Activated T-helper 1 cell treated with anti-CD3 and anti-CD28 coated beads, Interleukin-2, amount 50 U/mL, for 16 hours (primary cell): ENCODE measurements at places on chromosomes 3 and 15.

GRCh38 chr3:42545284-42545900 is 36.4 kb downstream of the SEC22C start:
- DNase-seq: no peak

- DNase-seq: no peak
Measured at GRCh38 chr15:66715720-66716655, 14.0 kb downstream of the SMAD6 start.

DNA sequence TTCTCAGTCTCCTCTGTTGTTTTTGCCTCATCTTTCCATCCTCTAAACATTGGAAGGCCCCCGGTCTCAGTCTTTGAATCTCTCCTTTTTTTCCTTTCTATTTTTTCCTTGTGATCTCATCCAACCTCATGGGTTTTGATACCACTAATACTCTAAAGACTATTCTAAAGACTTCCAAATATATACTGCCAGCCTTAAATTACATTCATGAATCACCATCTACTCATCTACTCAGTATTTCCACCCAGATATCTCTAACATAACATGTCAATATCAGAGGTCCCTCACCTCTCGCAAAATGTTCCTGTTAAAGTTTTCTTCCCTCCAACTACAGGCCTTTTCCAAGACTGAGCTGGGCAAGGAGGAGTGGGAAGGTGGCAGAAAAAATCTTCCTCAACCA is 282.5 kb upstream of the TTC14 start:
- DNase-seq: no peak

DNA sequence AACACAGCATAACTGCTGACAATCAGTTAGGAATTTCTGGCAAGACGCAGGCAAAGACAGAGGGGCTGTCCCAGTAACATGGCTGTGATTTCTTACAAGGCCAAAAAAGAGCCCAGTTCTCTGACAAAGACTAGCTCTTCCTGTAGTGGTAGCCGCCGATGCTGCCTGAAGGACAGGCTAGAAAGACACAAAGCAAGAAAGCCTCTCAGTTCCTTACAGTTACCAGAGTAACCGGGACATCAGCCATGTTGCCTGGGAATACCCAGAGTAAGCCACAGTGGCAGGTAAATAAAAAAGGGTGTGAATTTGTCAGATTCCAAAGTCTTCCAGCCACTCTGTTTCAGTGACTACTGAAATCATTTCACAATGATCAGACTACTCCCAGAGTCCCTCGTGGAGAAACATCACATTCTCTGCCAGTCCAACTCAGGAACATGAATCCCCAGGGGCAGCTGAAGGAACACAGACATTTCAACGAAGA is 493.6 kb upstream of the ADAMTS9 start:
- DNase-seq: no peak

DNA sequence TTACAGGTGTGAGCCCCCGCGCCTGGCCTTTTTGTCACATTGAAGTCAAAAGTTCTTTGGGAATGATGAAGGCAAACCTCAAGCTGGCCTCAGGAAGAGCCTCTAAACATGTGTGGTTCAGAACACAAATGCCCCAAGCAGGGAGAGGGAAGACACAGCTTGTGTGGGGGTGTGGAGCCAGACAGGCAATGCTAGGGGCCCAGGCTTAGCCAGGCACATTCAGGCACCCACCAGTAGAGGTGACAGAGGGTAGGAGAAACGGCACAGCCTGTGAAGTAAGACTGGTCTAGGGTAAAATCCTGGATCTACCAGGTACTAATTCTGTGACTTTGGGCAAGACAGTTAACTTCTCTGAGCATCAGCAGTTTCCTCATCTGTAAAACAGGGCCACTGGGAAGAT is 3.5 kb downstream of the HDC start:
- no peak for DNase-seq

DNA sequence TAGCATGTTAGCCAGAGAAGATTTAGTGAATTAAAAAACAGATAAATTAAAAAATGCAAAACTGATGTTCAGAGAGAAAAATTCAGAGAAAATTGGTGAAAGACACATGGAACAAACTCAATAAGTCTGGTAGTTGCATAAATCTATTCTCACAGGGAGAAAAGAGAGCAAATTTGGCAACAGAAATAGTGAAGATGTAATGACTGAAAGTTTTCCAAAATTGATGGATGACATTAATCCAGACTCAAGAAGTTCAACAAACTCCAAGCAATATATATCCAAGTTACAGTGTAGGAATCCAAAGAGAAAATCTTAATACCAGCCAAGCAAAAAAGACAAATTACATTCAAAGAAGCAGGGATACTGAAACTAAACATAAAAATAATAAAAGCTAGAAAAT is 302.7 kb upstream of the ARPP21 start:
- no peak for DNase-seq

- DNase-seq: no peak
Measured at GRCh38 chr3:46715507-46716175, 2.0 kb downstream of the PRSS50 start.

DNA sequence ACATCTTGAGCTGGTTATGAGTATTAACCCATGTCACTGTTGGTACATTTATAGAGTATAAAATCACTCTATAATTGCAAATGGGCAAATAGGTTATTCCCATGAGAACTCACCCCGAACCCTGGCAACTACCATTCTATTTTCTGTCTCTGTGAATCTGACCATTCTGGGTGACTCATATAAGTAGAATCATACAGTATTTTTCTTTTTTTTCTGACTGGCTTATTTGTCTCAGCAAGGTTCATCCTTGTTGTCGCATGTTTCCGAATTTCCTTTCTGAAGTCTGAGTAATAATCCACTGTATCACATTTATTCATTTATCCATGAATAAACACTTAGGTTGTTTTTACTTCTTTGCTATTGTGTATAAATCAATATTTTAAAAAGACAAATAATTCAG is 59.9 kb upstream of the CHRM5 start:
- no peak for DNase-seq

DNA sequence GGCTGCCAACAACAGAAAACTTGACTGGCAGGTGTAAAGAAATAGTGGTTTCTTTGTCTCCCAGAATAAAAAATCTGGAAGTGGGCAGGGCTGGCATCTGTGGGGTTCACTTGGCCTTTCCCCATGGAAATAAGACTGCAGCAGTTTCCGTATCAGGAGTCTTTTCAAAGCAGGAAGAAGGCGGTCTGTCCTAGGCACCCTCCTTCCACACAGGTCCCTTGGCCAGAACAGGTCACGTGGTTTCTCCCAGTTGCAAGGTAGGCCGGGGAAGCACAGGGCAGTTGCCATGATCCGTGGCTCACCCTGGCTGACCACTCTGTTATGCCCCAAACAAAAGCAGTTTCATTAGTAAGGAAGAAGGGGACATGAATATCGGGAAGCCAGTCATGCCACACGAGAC is 45.4 kb downstream of the ZDHHC19 start:
- DNase-seq: no peak

DNA sequence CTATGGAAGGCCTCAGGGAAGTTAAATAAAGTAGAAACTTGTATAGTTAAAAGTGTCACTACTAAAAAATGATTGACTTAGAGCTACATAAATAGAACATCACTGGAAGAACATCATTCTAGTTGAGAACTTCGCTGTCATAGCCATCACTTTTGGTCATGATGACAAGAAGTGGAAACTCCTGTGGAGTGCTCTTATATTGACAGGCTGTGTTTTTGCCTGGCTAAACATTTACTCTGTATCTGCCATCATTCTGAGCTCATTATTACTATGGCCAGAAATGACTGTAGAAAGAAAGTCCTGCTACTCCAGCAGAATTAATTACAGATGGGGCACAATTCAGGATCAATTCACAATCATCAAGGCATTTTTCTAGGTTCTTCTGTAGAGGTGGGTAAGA is 165.1 kb upstream of the GOLIM4 start:
- DNase-seq: no peak

- no peak for DNase-seq
Measured at GRCh38 chr3:54966979-54967378, 39.1 kb upstream of the LRTM1 start.

DNA sequence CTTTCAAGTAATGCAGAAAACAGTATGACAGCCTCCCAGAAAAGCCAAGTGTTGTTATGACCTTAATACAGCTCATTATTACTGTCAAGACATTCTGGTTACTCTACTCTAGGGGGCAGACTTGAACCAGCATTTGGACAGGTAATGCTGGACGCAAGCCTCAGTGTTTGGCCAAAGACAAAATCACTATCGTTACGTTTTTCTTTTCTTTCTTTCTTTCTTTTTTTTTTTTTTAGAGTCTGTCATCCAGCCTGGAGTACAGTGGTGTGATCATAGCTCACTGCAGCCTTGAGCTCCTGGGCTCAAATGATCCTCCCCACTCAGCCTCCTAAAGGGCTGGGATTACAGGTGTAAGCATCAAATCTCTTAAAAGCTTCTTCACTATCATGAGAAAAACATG is 29.4 kb upstream of the TMEM45A start:
- no peak for DNase-seq

DNA sequence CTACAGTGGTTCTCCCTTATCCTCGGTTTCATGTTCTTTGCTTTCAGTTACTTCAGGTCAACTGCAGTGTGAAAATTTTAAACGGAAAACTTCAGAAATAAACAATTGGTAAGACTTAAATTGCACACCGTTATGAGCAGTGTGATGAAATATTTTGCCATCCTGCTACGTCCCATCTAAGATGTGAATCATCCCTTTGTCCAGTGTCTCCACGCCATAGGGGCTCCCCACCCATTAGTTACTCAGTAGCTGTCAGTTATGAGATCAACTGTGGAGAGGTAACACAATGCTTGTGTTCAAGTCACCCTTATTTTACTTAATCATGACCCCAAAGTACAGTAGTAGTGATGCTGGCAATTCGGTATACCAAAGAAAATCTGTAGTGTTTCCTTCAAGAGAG is 47.4 kb downstream of the TJP1 start:
- DNase-seq: no peak

GRCh38 chr3:12999147-13000140 is 73.8 kb downstream of the IQSEC1 start:
- no peak for DNase-seq

DNA sequence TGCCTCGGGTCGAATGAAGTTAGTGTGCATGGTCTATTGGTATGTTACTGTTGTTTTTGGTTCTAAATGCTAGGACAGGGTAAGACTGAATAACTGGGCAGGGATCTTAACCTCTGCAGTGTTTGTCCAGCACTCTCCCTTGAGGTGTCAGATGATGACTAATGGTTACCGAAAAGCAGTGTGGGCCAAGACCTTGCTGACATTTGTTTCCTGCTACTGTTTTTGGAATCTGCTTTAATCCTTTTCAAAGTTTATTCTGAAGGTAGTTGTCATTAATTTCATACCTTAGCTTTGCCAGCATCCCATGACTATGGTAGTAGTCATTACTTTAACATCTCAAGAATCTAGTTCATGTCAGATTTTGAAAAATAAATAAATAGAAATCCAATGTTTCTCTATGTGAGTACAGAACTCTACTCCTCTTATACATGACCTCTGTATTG is 117.0 kb downstream of the P3H2 start:
- DNase-seq: no peak

- no peak for DNase-seq
Measured at GRCh38 chr3:89223188-89223587, 115.8 kb downstream of the EPHA3 start.

- no peak for DNase-seq
Measured at GRCh38 chr3:43327582-43327979, 41.2 kb downstream of the SNRK start.

DNA sequence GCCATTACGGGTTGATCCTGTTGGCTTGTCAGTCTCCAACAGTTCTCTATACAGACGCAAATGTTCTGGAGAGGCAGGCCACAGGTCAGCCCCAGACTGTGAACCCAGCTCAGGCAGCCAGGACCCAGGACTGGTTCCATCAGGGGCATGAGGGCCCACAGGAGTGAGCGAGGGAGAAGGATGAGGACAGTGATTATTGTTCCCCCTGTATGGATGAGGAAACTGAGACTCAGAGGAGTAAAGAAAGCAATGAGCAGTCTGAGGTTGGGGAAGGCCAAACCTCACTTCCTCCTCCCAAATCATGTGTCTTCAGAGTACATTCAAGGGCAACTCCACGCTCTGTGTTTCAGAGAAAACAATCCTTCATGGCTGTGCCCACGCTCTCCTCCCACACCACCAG is 121.9 kb downstream of the RPLP1 start:
- no peak for DNase-seq

GRCh38 chr15:25641361-25641760 is 202.5 kb upstream of the UBE3A start:
- DNase-seq: no peak

- DNase-seq: no peak
Measured at GRCh38 chr3:87555290-87555689, 278.9 kb upstream of the POU1F1 start.

DNA sequence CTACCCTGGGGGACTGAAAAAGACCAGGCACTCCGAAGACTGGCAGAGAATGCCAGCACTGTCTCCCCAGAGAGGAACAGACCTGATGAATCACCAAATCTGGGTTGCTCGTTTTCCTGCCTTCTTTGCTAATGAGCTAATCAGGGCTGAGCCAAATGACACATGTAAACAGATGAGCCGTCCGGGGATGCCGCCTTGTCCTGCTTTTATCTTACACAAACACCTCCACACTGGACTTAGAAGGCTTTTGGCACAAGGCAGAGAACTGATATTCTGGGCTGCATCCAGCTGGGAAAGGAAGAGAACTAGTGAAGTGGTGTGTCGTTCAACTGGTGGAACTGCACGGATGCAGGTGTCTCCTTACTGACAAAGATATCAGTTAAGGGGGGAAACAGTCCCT is 88.1 kb downstream of the MECOM start:
- no peak for DNase-seq

DNA sequence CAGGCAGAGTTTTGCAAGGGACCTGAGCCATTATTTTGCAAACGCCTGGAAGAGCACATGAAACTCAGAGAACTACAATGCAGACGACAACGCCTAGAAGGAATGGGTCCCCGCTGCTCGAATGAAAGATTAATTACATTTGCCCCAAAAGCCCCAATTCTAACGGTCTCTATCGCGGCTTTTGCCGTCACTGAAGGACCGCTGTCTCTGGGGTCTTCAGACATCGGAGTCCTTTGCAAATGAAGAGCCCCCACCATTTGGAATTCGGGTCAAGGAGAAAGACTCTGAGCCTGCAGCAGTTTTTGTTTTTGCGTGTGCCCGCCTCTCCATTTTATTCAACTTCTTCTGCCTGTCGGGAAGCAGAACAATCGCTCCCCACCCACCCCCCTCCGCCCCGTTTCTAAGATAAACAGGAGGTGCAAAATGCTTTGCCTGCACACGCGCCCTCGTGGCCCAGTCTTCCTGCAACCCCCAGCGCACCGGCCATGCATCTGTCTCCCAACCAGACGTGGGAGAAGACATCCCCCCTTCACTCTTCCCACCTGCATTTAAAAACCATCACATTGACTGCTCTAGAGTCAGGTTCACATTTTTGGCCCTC is 13.5 kb downstream of the SOX2 start:
- DNase-seq: no peak

DNA sequence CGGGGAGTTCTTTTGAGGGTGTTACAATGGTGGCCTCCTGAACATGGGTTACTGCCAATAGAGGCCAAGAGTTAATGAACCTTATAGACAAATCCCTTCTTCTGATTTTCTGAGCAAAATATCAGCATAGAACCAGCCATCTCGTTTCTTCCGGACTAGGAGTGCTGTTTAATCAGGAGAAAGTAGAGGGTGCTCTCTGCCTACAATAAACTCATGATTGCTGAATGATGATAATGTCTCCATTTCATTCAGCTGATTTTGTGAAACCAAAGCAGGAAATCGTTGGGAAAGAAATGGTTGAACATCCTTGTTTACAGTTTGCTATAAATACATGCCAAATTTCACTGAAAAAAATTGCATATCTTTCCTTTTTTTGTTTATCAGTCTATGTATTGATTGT is 142.8 kb upstream of the PLSCR5 start:
- DNase-seq: no peak
